8988T (cell line): ENCODE measurements at places on chromosomes 5 and 9.

- DNase-seq, result no peak
Measured at GRCh38 chr9:90741036-90741435, 60.6 kb upstream of the SYK start.

DNA sequence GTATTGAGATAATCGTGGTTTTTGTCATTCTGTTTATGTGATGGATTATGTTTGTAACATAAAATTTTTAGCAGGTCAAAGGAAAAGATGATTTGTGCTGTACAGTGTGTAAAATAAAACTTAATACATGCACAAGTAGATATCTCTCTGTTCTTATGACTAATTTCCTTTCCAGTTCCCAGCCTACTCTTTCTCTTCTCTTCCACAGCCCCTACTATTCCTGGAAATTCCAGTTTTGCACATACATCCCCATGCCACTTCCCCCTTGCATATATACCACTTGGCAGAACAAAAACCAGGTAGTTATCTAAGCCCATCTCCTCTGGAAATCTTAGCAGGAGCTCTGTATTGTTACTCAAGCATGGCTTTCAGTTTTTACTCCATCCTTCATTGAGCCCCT is 20.2 kb downstream of the TEK start:
- DNase-seq, result no peak

DNA sequence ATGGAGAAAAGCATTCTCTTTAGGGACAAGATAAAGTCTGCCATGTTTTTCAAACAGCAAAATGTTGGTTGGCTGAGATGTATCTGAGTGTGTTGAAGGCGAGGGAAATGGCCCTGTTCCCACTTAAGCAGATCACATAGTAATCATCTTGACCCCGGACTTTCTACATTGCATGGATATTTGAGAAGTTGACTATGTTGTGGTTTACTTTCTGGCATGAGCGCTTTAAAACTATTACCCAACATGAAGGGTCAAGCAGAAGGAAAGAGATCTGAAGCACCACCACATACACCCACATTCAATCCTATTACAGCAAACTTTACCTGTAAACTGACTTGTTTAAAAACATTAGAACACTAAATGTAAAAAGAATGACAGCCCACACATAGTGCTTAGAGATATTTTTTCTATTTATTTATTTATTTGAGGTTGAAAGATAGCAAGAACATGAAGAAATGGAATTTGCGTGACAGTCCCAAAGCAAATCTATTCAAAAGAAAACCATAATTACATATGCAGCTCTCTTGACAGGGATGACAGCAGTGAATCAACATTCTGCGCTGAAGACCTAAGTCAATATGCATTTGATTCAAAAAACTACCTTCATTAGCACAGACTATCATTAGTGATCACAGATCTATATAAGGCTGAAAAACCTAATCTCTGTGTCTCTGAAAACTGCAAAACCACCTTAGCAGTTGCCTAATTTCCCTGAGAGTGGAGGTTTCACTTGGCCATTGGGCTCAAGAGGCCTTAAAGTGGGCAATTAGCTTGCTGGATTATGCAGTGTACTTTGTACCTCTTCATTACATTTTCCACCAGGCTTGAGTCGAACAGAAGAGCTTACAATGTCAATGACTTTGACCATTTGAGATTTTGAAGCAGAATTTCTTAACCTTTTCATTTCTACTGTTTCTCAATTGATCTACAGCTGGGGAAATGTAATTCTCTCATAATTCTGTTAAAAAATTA is 195.0 kb downstream of the PDE4D start:
- DNase-seq, result no peak

DNA sequence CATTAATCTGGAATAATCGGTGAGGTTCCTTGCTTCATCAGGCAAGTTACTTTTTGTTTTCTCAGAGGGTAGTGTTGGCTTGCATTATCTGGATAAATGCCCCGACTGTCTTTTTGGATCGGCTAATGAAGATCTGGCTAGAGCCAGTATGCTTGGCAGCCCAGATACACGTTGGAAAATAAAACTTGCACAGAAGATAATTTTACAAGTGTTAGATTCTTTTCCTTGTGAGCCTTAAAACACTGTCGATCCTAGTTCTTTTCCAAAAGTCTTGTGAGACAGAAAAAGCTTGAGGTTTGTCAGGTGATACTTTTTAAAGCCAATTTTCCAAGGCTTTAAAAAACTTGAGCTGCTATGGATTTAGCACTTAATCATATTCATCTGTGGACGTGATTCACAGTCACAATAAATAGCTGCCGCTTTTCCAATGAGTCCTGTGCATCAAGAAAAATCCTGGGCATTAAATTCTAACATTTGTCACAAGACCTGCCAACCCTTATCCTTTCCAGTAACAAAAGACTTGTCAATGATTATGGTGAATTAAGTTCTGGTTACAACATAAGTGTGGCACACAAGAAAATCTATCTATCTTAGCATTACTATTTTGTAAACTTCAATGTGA is 68.5 kb downstream of the PRLR start:
- DNase-seq, result no peak

GRCh38 chr9:6132650-6133049 is 83.0 kb upstream of the IL33 start:
- no peak for DNase-seq

DNA sequence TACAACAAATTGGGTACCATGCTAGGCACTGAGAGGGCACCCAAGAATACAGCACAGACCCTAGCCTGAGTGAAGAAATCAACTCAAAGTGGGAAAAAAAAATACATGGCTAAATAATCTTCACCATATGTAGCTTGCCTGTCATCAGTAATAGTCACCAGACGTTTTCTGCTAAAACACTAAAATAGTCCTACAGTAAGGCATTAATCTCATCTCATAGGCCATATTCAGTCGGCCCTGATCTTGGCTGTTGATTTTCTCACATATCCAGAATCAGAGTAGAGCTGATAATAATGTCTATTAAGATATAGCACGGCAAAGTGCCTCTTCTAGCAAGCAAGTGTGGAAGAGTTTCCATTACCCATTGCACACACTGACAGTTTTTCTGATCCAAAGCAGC is 322.1 kb upstream of the SLC30A5 start:
- no peak for DNase-seq

GRCh38 chr5:91472631-91473030 is 89.5 kb upstream of the ARRDC3 start:
- no peak for DNase-seq

GRCh38 chr5:129019401-129019908 is 54.2 kb downstream of the SLC27A6 start:
- no peak for DNase-seq

GRCh38 chr5:4192111-4192510 is 596.5 kb downstream of the IRX1 start:
- no peak for DNase-seq

DNA sequence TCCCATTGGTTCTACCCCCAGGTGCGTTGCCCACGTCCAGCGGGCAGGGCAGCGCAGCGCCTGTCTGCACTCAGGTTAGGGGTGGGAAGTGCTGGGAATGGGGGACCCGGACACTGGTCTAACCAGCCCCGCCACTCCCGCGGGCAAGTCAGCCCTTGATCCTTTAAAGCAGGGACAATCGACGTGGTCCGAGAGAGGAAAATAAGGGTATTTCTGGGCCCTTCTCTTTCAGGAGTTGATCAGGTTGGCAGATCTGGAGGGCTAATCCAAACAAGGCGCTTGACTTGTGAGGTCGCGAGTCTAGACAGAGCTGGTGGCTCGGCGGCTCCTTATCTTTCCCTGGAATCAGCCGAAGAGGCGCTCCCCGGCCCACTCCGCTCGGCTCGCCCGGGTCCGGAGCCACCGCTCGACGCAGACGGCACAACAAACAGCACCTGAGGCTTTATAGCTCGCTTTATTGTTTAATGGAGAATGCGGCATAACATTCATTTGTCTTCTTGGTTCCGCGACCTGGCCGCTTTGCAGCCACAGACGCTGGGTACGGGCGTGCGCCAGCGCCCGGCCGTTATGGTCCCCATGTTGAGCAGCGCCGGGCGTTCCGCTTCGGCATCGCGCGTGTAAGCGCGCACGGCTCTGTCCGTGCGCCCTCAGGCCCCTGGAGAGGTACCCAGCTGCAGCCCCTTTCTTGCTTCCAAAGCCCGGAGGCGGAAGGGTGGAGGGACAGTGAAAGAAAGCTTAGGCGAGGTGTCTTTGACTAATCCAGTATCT is 15.8 kb downstream of the ISL1 start:
- no peak for DNase-seq

- no peak for DNase-seq
Measured at GRCh38 chr5:15142458-15142857, 270.9 kb upstream of the ANKH start.

DNA sequence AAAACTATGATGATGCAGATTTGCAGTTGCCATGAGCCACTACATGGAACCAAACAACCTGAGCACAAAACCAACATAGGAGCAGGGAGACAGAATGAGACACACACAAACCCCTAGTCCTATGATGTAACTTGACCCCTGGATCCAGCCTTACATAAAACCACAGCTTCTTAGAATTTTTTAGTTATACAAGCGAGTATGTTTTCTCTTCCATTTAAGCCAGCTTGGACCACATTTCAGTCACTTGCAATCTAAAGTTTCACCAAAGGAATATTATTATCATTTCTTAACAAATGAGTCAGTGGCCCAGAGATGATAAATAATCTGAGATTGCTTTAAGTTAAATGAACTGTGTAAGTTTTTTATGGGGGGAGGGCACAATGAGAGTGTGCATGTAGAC is 6.8 kb downstream of the SPOCK1 start:
- DNase-seq, result no peak

DNA sequence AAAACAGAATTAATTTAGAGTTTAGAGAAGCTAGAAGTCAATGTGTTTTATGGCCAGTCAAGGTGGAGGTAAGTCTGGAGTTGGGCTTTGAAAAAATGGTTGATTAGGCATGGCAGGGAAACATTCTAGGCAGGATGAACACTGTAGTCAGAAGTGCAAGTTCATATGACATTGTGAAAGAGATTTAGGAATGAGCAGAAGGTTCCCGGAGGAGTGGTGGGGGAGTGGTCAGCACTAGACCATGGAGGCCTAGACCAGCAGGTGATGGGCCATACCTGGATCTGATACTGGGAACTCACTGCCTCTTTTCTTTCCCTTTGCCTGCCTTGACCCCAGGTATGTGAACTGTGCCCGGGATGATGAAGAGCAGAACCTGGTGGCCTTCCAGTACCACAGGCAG is 16.6 kb downstream of the PRDM9 start:
- DNase-seq, result no peak

DNA sequence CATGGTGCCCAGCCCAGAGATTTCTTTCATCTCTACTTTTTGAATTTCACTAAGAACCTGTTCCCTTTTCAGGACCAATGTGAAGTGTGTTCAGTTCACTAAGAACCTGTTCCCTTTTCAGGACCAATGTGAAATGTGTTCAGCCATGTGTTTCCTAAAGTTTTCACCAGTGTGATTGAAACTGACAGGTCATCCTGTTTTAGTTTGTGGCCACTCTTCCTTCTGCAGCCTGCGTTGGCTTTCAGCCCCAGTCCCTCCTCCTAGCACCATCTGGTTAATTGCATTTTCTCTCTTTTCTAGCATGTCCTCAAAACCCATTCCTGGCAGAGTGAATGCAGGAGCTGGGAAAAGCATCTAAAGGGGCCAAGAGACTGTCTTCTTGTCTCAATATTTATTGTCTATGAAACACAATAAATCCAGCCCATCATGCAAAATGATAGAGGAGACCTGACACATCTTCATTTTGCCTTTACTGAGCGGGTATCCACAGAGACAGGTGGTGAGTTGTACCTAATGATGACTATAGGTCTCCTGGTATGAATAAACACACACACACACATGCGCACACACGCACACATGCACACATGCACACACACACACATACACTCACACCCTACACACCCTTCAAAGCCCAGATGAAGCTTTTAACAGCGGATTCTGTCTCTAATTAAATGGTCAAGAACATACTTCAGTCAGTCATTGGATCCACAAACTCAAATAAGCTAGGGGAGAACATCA is 6.1 kb upstream of the PANK3 start:
- no peak for DNase-seq

GRCh38 chr5:151903243-151903653 is 21.4 kb downstream of the GLRA1 start:
- DNase-seq, result no peak

GRCh38 chr5:137563646-137564397 is 64.7 kb upstream of the SPOCK1 start:
- no peak for DNase-seq

- DNase-seq, result no peak
Measured at GRCh38 chr9:4774209-4774608, 18.5 kb upstream of the RCL1 start.

- DNase-seq, result no peak
Measured at GRCh38 chr9:132127888-132128534, 33.8 kb upstream of the NTNG2 start.

DNA sequence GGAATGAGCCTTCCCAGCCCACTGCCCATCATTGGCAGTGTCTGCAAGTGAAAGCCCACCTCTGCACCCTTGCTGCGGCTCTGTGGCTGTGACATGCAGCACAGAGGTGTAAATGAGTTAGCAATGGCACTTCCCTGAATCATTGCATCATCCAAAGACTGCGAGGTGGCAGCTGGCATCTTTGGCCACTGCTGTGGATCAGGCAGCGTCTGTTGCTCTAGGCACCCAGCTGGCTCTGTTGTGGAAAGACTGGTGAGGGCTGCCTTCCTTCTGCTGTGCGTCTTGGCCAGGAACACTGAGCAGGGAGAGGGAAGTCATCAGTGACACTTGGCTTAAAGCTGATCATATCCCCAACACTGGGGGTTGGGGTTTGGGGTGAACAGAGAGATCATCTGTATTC is 64.5 kb downstream of the MFAP3 start:
- no peak for DNase-seq
